Substantia nigra (tissue), 51 donors: ENCODE measurements at places on chromosomes 6 and 20.

DNA sequence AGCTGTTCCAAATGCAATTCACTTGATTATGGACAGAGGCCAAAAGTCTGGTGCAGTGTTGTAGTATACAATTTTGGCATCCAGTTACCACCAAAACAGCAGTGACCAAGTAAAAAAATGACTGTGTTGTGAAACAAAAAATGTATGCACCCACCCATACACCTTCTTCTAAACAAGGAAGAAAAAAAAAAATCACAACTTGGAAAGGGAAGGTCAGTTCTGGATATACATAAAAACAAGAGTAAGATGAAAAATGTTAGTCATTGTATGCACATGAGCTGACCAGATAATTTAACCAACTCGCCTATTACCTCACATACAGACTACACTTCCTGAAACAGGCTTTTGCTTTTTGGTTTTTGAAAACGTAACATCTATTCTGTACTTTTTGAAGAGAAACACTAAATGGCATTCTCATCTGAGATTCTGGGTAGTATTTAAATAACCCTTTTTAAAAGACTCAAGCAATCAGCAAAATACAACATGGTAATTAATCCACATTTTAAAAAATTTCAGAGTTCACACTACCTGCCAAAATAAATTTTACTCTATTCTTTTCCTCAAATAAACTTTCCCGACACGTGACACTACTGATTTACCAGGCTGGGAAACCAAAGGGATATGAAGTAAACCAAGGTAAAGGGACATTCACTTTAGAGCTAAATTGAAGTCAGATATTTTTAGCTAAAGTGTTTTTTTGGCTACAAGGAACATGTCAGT lies 141.6 kb upstream of the SHLD1 start:
- no peak for DNase-seq

GRCh38 chr6:16272201-16272600 lies 33.8 kb downstream of the GMPR start:
- DNase-seq, result no peak

DNA sequence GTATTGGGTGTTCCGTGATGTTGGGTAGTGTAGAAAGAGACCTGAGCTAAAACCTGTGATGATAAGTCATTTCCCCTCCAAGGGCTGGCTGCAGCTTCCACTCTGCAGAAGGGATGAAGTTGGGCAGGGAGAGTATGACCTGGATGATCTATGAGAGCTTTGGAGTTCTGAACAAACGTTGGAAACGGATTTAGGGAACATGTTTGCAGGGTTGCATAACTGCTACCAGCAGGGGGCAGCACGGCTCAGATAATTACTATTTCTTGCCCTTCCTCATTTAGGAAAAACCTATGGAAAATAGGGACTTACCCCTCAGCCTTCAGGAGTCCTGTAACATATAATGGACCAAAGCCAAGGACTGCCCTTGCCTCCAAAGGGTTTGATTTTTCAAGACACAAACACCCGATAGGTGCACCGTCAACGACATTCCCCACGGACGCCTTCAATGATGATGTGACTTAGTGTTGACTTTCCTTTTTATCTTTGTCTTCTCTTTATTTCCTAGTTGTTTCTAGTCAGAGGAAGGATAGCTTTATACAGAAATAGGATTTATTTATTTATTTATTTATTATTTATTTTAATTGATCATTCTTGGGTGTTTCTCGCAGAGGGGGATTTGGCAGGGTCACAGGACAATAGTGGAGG lies 164.9 kb upstream of the SASH1 start:
- DNase-seq, result peak; percentile 29

DNA sequence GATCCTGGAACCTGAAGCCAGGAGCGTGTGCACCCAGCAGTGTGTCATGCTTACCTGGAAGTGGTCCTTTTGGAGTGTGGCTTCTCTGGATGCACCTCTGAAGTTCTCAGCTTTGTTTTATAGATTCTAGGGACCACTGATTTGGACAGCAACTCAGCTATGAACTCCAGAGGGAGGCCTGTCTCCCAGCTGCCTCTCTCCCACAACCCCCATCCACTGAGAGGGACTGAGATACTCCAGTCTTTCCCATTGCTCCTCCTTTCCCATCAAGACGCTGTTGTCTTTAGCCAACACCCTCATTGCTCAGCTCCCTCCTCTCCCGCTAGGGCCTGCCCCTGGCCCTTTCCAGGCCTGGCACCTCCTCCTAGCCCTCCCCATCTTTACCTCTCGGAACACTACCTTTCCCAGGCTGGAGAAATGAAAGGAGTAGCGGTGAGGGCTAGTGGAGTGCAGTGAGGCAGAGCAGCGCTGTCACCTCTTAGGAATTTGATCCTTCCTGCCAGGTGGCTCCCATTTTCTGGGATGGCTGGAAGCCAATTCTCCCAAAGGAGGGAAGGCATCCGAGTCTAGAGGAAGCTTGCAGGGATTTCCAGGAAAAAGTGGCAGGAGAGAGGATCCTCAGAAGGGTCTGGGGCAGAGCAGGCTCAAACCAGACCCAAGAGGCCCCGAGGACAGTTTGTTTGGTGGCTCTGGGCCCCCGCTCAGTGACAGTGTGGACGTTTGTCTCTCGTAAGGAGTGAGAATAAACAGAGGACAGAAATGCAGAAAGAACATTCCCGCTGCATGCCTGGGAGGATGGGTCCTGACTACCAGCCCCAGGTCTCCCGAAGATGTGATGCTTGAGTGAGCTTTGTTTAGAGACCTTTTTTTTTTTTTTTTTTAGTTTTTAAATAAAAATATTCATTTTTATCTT lies at the start of gene LRRN4:
Gene LRRN4, minus strand, starts transcription at position 285 of the 913 bp plus-strand sequence. CDS start 1,261 bp downstream, outside the sequence.
- DNase-seq, result no peak

- no peak for DNase-seq
Measured at GRCh38 chr20:50335105-50335504, 144.5 kb downstream of the CEBPB start.

GRCh38 chr20:32333988-32334885 lies 23.9 kb upstream of the ASXL1 start:
- DNase-seq, result no peak

DNA sequence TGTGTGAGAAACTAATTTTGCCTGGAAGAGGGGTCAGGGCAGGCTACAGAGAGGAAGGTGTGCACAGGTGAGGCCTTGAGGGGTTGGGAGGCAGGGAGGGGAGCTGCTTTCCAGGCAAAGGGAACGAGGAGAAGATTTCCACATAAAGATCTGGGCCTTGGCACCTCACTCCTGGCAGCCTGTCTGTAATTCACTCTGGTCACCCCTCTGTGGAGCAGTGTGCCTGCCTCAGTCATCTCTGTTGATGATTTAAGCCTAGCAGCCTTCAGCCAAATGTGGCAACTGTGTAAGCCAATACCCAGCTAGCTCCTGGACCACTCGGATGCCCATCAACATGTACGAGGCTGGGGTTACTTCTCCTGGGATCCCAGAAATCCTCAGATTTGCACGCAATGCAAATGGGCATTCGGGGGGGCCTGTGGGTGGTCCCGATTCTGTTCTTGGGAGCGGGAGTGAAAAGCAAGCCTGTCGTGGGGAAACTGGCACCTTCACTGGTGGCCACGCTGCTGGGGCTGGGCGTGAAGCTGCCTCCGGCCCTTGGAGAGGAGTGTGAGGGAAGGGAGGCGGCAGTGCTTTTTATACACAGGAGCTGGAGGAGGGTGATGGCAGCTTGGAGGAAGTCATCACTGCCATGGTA lies 360.4 kb downstream of the ZFAND3 start:
- no peak for DNase-seq

GRCh38 chr6:91761621-91762020 lies 1174.7 kb upstream of the MAP3K7 start:
- DNase-seq, result no peak

GRCh38 chr6:96927660-96928059 lies 3.1 kb downstream of the KLHL32 start:
- no peak for DNase-seq

DNA sequence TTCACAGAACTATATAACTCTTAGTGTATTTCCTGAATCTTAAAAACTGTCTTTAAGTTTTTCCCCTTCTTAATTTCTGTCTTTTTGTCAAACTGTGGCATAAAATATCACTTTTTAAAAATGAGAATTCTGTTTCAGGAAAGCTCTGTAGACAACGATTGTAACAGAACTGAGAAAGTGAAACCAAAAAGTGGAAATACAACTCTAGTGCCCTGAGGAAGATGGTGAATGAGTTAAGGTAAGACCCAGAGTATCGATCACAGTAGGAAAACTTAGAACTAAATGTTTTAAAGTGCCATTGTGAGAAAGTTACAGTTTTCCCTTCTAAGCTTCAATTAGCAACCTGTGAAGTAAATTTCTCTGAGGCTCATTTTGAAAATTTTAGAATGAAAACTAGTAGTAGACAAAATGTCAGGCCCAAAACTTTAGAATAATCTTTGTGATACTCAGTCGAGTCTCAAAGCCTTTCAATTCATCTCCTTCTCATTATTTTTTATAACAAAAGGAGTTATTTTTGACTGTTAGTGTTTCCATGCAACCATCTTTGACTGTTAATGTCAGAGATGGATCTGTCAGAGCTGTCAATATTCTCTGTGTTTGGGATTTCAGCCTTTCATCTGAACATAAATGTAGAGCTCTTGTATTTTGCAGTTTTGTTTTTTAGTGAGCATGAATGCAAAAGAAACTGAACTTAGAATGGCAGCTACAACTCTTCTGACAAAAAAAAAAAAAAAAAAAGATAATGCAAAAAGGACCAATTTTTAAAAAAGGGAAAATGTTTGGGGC lies 19.0 kb upstream of the TRDN start:
- DNase-seq, result no peak

DNA sequence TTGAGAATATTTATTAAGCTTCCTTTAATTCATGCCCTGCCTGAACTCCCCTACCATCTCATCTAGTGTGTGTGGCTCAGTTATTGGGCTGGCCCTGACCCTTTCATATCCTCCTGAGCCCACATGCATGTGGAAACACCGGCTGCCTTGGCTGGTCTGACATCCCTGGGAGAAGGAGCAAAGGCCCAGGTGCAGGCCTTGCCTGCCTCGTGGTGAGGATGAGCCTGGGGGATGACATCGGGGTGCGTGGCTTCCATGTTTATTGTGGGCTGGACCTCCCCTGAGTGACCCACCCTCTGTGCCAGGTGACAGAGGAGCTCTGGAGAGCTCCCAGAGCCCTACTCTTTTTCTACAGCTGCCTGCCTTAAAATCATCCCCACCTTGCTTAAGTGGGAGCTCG lies 69.1 kb downstream of the FOXA2 start:
- no peak for DNase-seq

DNA sequence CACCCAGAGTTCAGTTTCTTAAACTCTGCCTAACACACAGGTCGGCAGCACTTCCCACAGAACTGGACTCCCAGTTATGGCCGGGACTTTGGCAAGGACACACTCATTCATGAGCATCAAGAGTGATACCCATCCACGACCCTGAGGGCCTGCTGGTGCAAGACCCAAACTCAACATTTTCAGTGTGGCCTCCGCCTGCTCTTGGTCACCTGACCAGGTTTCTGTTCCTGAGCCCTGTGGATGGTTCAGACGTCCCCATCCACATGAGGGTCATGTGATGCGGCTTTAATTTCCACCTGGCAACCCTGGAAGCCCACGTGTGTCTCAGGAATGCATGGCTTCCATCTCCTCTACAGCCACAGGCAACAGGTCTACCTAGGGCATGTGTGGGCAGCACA lies 245.3 kb downstream of the DLL1 start:
- DNase-seq, result no peak

DNA sequence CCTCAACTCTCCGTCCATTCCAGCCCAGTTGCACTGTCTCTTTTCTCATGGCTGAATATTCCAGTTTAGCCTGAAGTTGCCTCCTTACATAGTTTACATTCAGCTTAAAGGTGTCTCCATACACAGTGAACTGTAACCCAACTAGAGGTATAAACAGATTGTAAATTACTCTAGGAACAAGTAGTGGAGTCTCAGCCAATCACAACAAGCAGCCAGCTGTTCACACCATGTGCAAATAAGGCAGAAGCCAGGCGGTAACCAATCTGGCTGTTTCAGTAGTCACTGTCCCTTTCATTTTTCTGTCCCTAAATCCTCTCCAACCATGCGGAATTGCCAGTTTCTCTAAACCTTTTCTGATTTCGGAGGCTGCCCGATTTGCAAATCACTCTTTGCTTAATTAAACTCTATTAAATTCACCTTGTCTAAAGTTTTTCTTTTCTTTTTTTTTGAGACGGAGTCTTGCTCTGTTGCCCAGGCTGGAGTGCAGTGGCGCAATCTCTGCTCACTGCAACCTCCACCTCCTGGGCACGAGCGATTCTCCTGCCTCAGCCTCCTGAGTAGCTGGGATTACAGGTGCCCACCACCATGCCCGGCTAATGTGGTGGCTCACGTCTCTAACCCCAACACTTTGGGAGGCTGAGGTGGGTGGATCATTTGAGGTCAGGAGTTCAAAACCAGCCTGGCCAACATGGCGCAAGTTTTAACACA lies 37.6 kb upstream of the GFOD1 start:
- no peak for DNase-seq

DNA sequence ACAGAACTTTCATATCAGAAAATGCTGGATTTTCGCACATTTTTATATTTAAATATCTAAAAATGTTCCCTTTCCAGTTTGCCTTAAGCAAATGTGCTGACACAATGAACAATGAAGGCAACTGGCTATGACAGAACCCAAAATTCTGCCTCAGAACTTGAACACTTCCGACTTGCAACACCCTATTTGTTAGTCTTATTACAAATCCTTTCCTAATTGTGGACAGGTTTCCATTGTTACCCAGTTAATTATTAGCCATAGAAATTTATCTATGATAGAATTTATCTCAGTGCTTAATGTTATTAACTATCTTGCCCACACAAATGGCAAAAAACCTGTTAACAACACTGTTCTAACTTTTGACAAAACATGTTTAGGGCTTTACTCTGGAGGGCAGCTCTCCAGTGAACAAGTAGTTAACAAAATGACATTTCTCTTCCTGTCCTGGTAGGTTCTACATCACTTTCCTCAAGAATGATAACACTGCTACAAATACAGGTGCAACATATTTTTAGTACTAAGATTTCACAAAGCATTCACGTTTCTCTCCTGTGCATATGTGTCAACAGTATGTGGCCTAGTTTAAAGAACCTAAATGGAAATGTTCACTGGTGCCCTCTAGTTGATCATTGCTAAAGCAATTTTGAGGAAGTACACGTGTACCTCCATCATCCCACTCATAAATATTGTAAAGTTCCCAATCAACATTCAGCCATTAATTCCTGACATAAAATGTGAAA lies 58.4 kb downstream of the HIVEP2 start:
- DNase-seq, result no peak

GRCh38 chr20:11716239-11716944 lies 201.3 kb upstream of the BTBD3 start:
- no peak for DNase-seq
